GM23338 (cell line): ENCODE measurements at places on chromosomes 7 and 10.

DNA sequence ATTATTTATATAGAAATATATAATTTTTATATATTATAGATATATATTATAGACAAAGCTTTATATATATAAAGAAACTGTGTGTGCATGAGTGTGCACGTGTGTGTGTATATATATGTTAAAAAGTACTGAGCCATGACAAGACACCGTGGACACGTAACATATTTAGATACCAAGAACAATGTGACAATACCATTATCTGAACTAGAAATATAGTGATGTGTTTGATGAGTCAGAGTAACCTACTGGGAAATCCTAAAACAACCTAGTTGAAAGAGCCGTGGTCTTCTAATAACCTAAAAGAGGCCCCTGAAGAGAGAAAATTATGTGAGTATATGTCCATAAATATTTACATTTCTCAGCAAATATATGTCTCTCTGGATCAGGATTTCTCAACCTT is 50.7 kb upstream of the ITGB8 start:
- H3K36me3 ChIP-seq = no peaks in the 10 kb centered on the region
- no peak for DNase-seq
- no peak overlapping the region for H3K27ac ChIP-seq
- H3K4me3 ChIP-seq = no peak overlapping the region

- H3K4me3 ChIP-seq = no peak overlapping the region
- H3K36me3 ChIP-seq = no peaks in the 10 kb centered on the region
- H3K27ac ChIP-seq = no peak overlapping the region
These were observed 16.7 kb downstream of the INPP5A start for GRCh38 chr10:132554053-132554990.

- H3K4me1 ChIP-seq = no peaks in the 10 kb centered on the region
- H3K36me3 ChIP-seq = no peaks in the 10 kb centered on the region; the same call in none of the 2 replicates
- H3K27me3 ChIP-seq = no peaks in the 10 kb centered on the region
- no peak for DNase-seq
- H3K27ac ChIP-seq = 0 out of 2 replicates have a peak overlapping the region, but pooled peaks have one; percentile 39
- H3K4me3 ChIP-seq = no peak overlapping the region
These were observed 34.7 kb downstream of the WAPL start for GRCh38 chr10:86486856-86487255.

- DNase-seq = peak; percentile 97
- no peaks in the 10 kb centered on the region for H3K36me3 ChIP-seq
- H3K4me1 ChIP-seq = peaks cover 31% of the 10 kb centered on the region
- no peaks in the 10 kb centered on the region for H3K27me3 ChIP-seq
- no peak overlapping the region for H3K4me3 ChIP-seq
These were observed 1.8 kb downstream of the MUC3A start for GRCh38 chr7:100951172-100951571.

DNA sequence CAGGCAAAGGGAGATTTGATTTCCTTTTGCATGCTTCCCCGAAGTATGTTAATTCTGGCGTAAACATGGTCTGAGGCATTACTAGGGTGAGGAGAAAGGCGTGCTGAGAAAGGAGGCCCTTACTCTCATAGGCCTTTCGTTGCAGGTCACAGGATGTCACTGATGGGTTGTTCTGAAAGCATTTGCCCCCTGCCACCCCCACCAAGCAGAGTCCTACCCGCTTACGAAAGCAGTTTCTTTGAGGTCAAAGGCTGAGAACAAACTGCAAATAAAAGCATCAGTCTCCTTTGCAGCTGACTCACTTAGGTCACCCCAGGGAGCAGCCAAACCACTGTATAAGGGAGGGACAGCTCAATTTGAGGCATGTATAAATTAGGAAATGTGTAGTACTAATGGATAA is 57.1 kb downstream of the BPGM start:
- no peaks in the 10 kb centered on the region for H3K27me3 ChIP-seq
- H3K36me3 ChIP-seq = no peaks in the 10 kb centered on the region
- H3K27ac ChIP-seq = no peak overlapping the region

GRCh38 chr10:103929381-103929921 is 11.5 kb upstream of the STN1 start:
- no peak for DNase-seq
- H3K27me3 ChIP-seq = no peaks in the 10 kb centered on the region
- H3K36me3 ChIP-seq = no peaks in the 10 kb centered on the region
- H3K4me1 ChIP-seq = peaks cover 17% of the 10 kb centered on the region

DNA sequence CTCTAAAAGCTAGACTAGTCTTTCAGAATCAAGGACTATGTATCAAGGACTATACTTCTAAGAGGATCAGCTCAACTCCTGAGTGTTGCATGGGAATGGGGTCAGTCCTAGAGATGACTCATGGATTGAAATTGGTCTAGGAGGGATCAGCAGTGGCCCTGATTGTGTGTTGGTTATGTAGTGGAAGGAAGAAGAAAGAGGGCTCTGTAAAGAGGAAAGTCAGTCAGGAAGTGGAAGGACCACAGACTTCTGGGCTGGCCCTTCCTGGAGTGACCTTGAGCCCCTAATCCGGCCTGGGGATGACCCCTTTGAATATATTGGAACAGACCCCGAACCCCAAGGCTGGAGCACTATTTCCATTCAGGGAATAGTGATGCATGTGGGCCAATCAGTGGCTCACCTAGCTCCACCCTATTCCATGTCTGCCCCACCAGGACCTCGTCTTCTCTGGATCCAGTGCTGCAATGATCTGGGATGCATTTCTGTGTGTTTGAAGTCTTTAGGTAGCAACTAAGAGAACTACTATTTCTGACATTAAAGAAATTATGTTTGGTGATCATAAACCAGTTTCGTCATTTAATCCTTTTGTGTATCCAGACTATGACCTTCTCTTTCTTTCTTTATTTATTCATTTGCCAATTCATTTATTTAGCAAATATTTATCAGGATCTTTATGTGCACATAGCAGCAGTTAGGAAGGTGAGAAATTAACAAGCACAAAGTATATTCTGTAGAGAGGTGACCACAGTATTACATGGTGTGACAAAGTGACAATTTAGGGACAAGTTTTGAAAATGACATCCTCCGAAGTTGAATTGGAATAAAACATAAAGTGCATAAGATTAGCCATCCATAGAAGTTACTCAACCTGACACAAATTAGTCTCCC is 48.6 kb upstream of the KIF5B start:
- H3K4me3 ChIP-seq = no peak overlapping the region
- no peaks in the 10 kb centered on the region; the same call in 1 of the 2 replicates for H3K36me3 ChIP-seq
- H3K27me3 ChIP-seq = no peaks in the 10 kb centered on the region
- DNase-seq = no peak
- no peaks in the 10 kb centered on the region for H3K4me1 ChIP-seq

- no peaks in the 10 kb centered on the region for H3K36me3 ChIP-seq
- H3K27me3 ChIP-seq = peaks cover 98% of the 10 kb centered on the region
These were observed 5.7 kb downstream of the GATA3 start for GRCh38 chr10:8060010-8060703.

GRCh38 chr10:112532189-112532588 is 85.2 kb downstream of the VTI1A start:
- H3K4me1 ChIP-seq = peaks cover 2% of the 10 kb centered on the region; the same call in 1 of the 2 replicates
- H3K4me3 ChIP-seq = no peak overlapping the region
- no peak overlapping the region; the same call in 1 of the 2 replicates for H3K27ac ChIP-seq
- no peaks in the 10 kb centered on the region for H3K27me3 ChIP-seq
- no peak for DNase-seq
- no peaks in the 10 kb centered on the region for H3K36me3 ChIP-seq

GRCh38 chr10:118912961-118913600 is 116.4 kb upstream of the NANOS1 start:
- no peak overlapping the region for H3K4me3 ChIP-seq
- DNase-seq = no peak
- H3K27me3 ChIP-seq = no peaks in the 10 kb centered on the region
- no peaks in the 10 kb centered on the region for H3K36me3 ChIP-seq
